Activated T-cell treated with anti-CD3 and anti-CD28 coated beads for 1 hour (primary cell): ENCODE measurements at places on chromosomes 12 and 14.

- DNase-seq, result no peak
These were observed 19.3 kb downstream of the EIF5 start for GRCh38 chr14:103353362-103353761.

DNA sequence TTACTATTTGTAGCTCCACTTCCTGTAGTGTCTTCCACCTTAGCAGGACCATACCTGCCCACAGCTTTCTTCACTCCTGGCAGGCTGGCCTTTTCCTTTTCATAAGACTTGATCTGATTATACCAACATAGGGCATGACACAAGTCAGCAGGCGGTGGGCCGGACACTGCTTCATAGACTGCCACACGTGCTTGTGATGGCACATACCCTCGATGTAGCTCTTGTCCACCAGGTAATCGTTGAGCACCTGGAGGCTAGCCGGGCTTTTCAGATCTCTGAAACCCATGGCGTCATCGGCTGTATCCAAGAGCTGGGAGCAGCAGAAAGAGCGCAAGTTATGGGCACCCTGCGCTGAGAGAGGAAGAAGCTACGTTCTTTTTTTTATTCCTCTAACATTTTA is 53.7 kb upstream of the TMEM263 start:
- DNase-seq, result no peak

- DNase-seq, result no peak
These were observed 623.2 kb downstream of the CCER1 start for GRCh38 chr12:90331821-90332220.

DNA sequence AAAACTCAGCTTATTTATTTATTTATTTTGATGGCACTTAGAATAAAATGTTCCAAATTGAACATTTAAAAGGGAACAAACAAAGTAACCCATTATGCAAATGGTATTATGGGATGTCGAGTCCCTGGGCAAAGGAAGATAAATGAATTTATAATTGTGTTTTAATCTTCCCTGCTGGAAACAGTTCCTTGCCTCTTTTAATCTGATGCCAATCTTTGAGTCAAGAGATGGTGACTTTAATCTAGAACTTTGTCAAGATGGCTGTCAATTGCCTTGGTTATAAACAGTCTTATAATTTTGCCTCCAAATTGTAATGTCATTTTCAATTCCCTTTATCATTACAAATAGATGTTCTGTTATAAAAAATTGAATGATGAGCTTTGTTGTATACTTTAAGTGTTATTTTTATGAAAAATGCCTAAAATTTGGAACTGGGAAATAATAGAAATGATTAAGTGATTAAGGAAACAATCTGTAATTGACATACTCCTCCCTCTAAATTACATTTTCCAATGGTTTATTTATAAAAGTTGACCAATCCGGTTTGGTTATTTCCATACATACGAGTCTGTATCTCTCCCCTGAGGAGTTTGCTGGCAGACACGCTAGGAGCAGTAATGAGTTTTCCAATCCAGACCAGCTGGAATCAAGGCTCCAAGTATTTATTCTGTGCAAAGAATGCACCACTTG is 134.9 kb upstream of the FRMD6 start:
- no peak for DNase-seq

DNA sequence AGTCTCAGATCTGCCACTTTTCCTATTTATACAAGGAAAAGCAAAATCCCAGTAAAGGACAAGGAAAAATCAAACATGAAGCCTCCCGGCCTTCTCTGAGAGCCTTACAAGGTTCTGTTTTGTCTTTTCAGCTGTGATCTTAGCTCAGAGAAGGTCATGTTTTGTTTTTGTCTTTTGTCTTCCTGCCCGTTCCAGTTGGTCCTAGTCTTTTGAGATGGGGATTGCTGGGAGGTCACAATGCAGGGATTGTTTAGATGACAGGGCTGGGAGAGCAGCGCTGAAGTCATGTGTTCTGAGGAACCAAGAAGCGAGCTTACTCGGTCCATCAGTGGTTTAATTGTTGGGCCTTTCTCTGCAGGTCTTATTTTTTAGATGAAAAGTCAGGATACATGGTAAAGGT is 6.0 kb downstream of the PLEKHH1 start:
- no peak for DNase-seq

DNA sequence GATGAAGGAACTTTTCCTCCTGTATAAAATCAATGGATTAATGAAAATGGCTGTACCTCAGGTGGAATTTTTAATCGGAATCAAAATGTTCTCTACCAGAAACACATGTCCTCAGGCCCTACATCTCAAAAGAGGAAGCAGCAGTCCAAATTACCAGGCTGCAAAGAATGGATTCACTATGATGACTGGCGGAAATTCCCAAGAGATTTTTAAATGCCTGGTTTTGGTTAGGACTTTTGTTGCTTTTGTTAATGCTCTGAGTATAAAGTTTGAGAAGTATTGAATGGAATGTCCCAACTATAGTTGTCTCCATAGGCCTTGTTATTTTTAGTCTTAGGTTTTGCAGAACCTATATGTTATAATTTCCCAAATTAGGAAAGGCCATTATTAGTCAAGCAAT is 11.2 kb upstream of the IFNG start:
- DNase-seq, result no peak

DNA sequence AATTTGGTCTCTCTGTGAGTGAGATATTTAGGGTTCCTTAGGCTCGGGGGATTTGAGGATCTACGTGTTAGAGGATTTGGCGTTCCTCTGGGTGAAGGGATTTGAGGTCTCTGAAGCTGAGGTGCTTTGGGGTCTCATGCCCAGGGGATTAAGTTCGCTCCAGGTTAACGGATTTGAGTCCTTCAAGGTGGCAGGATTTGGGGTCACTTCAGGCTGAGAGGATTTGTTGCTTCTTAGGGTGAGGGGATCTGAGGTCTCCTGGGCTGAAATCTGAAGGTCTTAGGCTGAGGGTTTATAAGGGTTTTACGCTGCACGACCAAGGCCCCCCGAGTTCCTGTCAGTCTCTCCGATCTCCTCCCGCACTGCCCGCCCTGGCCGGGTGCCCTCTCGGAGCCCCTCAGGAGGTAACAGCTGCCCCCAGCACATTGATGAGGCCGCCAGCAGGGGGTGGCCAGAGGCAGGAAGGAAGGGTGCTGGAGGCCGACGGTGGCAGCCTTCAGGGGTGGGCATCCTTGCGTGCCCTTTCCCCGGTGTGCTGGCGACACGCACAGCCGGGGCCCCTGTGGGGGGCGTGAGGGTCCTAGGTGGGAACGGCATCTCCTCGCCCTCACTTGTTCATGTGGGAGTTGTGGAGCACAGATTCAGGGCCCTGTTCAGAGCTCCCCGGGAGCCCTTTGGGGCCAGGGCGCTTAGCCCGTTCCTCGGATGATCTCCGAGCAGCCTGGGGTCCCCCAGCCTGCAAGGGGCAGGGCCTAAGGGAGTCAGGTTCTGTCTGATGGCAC is 14.3 kb downstream of the CEP170B start:
- no peak for DNase-seq

DNA sequence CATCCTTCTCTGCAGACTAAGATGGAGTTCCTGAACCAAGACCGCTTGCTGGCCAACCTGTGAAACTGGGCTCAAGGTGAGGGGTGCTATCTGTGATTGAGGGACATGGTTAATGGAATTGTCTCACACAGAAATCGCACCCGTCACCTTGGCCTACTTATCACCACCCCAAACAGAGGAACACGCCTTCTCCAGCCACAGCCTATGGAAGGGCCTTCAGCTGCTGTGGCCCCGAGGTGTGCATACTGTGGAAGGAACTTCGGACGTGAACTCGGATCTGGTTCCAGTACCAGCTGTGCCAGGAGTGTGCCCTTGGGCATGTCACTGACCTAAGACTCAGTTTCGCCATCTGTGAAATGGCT is 44.4 kb downstream of the EVL start:
- no peak for DNase-seq

DNA sequence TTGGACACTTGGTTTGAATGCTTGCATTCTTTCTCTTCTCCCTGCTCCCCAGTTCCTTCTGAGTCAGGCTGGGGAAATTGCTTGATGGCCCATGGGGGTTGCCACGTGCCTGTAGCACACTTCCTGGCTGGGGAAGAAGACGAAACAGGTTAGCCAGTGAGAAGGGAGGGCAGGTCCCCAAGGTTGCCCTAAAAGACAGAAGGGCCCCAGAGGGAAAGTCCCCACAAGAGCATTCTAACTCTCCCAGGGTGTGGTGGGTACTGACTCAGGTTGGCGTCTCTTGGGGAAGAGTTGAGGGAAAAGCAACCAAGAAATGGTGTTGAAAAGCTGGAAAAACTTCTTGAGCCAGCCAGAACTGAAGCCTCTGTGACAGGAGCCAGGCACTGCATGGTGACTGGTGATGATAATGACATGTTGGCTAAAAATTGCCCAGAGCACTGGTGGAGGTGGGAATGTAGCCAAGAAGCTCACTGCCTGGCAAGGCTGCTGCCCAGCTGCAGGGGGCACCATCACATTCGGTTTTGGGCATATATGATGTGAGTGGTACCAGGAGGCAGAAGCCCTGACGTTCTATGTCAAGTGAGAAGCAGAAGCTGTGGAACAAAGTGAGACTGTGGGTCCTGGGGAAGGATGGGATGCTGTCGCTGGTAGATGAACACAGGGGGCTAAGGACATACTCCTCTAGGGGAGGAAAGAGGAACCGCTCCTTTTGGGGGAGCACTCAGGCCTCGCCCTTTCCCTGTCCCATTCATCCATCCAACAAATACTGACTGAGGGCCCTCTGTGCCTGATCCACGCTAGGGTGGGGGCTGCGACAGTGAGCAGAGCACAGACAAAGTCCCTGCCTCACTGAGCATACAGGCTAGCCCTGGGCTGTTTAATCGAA is 8.1 kb upstream of the RABGGTA start:
- no peak for DNase-seq
